ENCODE measurements at places on chromosomes 11 and 22.

GRCh38 chr11:75719340-75720239 is 2.0 kb downstream of the MOGAT2 start:
- DNase-seq: no peak

- DNase-seq: no peak
Observed at GRCh38 chr11:66986178-66986545, 11.1 kb downstream of the C11orf86 start.

DNA sequence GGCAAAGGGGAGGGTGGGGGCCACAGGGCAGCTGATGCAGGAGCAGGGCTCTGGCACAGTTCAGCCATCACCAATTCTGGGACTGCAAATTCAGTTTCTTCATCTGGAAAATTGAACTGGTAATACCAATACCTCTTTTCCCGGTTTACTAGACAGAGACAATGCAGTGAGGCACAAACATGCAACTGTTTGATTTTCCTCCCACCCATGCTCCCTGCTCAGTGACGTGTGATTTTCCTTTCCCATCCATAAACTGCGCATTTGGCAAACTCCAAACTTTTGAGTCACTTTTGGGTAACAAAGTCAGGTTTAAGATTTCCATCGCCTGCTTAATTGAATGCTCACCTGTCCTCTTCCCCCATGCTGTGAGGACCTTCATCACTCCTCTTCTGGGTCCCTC is 23.2 kb downstream of the P2RY2 start:
- no peak for DNase-seq

- DNase-seq: peak; percentile 2
Observed at GRCh38 chr11:103892603-103893002, 143.8 kb upstream of the DDI1 start.

DNA sequence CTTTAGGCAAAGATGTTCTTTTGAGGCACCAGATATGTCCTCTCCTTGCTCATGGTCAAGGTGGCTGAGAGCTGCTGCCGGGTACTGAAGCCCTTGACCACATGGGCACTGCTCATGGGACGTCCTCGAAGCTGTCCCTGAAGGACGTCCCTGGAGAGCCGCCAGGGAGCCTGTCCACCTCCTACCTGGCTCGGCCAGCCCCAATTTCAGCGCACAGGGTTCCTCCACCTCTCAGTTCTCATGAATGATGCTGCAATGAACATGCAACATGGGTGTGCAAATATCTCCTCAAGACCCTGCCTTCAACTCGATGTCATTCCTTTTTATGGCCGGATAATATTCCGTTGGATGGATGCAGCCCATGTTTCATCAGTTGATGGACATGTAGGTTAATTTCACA is 24.4 kb upstream of the TOLLIP start:
- no peak for DNase-seq

- DNase-seq: no peak
Observed at GRCh38 chr22:23437779-23438178, 142.3 kb downstream of the IGLL1 start.

DNA sequence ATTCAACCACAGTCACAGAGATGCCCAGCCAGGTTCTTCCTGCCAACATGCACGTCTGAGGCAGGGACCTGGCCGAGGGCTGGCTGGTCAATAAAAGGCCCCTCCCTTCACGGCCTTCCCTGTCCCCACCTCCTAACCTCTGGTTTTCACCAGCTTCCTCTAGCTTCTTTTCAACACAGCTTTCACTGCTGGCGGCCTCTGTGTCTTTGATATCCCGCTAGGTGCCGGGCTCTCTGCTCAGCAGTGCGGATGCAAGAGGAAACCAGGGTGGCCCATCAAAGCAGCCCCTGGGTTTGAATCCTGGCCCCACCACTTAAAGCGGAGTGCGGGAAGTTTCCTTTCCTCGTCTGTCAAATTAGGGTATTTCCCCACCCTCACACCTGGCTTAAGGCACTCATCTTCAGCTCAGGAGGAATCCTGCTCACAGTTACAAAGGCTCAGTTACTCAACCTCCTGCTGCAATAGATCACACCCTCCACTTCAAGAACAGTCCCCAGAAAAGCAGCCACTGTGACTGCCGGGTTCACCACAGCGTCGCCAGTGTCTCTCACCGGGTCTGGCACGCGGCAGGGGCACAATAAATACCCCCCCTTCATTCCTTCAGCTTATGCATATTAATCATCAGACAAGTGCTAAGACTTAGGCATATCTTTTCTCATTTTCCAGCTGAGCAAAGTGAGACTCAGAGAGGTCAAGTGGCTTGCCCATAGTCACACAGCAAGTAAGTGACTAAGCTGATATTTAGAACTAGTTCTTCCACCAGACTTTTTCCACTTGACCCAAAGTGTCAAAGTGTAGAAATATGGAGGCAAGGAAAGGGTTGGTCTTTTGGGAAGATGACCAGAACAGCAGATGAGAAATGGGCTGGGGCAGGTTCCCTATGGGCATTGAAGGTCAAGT is 45.7 kb downstream of the TXN2 start:
- DNase-seq: peak; percentile 87

DNA sequence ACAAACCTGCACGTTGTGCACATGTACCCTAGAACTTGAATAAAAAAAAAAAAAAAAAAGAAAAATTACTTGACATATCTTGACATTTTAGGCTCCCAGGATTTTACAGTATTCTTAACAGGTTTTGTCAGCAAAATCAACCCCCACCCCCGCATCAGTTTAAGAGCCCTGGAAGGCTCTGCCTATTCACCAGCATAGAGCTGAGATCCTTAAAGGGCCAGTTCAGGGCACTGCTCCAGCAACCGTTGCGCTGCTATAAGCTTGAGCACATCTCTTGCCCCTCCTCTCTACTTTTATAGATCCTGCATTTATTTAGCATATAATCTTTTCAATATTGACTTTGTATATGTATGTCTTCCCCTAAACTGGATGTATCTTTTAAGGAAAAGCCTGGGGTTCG is 697 bp upstream of the PAFAH1B2 start:
- DNase-seq: peak; percentile 22

- no peak for DNase-seq
Observed at GRCh38 chr11:70616938-70617654, 218.8 kb downstream of the CTTN start.

DNA sequence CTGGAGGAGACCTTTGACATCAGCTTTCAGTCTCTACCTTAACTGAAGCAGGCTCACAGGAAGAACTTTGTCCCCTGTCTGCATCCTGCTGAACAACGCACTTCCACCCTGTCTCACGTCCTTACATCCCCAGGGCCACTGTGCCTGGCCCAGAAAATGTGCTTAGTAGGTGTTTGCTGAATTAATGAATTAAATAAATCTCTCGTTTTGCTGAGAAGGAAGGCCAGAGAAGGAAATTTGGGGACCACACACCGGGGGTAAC is 54.3 kb upstream of the CREB3L1 start:
- DNase-seq: no peak

DNA sequence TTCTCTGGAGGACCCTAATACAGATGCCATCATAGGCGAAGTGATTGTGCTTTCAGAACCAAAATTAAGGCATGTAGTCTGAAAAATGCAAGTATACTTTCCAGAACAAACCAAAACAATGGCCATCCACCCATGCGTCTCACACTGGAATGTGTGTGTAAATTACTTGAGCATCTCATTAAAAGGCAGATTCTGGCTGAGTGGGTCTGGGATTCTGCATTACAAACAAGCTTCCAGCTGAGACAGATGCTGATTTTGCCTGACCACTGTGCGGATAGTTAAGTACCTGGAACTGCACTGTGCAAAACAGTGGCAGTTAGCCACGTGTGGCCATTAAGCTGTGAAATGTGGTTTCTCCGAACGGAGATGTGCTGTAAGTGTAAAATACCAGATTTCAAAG is 26.2 kb downstream of the RRP7A start:
- no peak for DNase-seq

GRCh38 chr11:131870305-131870704 is 499.9 kb downstream of the NTM start:
- DNase-seq: no peak

GRCh38 chr11:109309153-109309552 is 112.8 kb upstream of the C11orf87 start:
- DNase-seq: no peak

DNA sequence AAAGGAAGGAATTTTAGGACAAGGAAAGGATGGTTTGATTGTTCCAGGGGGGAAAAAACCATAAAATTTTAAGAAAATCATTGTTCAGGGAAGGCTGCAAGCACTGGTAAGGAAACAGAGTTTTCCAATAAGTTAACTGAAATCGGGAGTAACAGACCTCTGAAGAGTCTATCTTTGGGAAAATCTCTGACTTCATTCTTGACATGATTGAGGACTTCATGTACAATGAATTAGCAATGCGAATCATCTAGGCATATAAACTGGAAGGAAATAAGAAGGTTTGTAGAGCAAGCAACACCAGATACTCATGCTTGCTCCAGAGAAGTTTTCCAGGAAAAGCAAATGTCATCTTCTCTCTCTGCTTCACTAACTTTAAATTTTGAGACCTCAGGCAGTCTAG is 18.5 kb downstream of the APLP2 start:
- no peak for DNase-seq

- DNase-seq: no peak
Observed at GRCh38 chr22:25806579-25806978, 64.6 kb downstream of the MYO18B start.

- DNase-seq: no peak
Observed at GRCh38 chr11:64453466-64453865, 94.5 kb downstream of the RPS6KA4 start.

GRCh38 chr11:66116576-66117361 is 46.7 kb downstream of the PACS1 start:
- no peak for DNase-seq

- no peak for DNase-seq
Observed at GRCh38 chr11:74267014-74267413, 44.4 kb downstream of the P4HA3 start.

- no peak for DNase-seq
Observed at GRCh38 chr11:88536616-88537265, 199.2 kb upstream of the CTSC start.

GRCh38 chr22:30277547-30278344 is 11.1 kb upstream of the OSM start:
- DNase-seq: no peak

DNA sequence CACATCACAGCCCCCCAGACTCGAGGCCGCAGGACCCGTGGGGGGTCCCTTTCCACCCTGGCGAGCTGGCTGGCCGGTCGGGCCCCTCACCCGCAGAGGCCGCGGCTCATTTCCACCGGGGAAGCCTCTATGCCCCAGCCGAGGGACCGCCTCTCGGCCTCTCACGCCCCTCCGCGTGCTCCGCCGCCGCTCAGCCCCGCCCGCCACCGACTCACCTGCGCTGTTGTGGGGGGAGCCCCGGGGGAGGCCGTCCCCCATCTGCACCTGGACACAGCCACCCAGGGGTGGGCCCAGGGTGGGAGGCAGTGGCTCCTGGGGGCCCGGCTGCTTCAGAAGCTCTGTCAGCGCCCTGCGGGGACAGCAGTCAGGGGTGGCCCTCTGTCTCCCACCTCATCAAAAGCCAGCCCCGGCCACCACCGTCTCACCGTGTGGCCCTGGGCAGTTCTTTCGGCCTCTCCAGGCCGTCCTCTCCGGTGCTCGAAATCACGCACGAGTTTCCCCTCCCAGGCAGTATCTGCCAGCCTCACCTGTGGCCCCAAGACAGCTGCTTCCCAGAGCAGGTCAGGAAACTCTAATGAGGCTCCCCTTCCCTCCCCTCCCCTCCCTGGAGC is 3.8 kb downstream of the SHISA8 start:
- no peak for DNase-seq

GRCh38 chr11:102293873-102294601 is 23.2 kb upstream of the BIRC3 start:
- no peak for DNase-seq

- no peak for DNase-seq
Observed at GRCh38 chr11:288478-289397, at the start of gene PGGHG. Gene PGGHG, plus strand, starts transcription at chr11:289126. Its CDS starts 691 bp downstream, at chr11:289817.

DNA sequence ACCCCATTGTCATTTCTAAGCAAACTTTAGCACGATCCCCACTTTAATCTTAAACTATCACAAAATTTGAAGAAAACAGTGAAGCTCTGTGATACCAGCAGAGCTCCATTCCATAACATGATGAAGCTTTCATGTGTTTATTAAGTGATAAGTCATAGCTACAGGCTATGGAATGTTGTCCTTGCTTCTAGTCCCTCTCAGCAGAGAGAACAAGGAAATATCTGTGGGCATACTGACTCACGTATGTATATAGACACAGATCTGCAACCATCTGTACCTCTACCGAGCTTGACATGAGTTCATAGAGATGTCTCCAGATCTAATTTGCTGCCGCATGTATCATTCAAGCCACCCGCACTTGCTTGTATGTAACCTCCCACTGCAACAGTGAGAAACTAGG is 588.9 kb downstream of the ETS1 start:
- no peak for DNase-seq
